Muscle of leg (tissue), 16 donors: ENCODE measurements at places on chromosomes 16 and 17. TPM values are rescaled to one million over a fixed set of nuclear protein-coding genes. Genes with fewer than 3 reads are reported as not detected.
A peak's percentile ranks its signal among the peaks of the same experiment; 100 is the strongest.

Gene CHST4
- polyA plus RNA-seq: not detected

Gene CASKIN1
- polyA plus RNA-seq: 1.7 TPM

Gene ARL17A
- polyA plus RNA-seq: 15.9 TPM

Gene NPLOC4
- polyA plus RNA-seq: 47.8 TPM

Gene ASIC2
- 0.16 TPM for polyA plus RNA-seq

Gene UNC13D
- polyA plus RNA-seq: 5.1 TPM

Gene PTX4
- polyA plus RNA-seq: 0.99 TPM

Gene TNFAIP1
- 37.1 TPM for polyA plus RNA-seq

Gene CMTM2
- polyA plus RNA-seq: 0.54 TPM

Gene MARF1
- 32.5 TPM for polyA plus RNA-seq

Gene SLC43A2
- polyA plus RNA-seq: 8.6 TPM

Gene OTOP3
- polyA plus RNA-seq: 0.89 TPM

Gene CYBC1
- polyA plus RNA-seq: 36.7 TPM

Gene SECTM1
- polyA plus RNA-seq: 3.7 TPM

Gene LRRC46
- polyA plus RNA-seq: 1.1 TPM

Gene SLC22A31
- 0.70 TPM for polyA plus RNA-seq

Gene SOX15
- polyA plus RNA-seq: 2.0 TPM

Gene OR2C1
- 0.15 TPM for polyA plus RNA-seq

DNA sequence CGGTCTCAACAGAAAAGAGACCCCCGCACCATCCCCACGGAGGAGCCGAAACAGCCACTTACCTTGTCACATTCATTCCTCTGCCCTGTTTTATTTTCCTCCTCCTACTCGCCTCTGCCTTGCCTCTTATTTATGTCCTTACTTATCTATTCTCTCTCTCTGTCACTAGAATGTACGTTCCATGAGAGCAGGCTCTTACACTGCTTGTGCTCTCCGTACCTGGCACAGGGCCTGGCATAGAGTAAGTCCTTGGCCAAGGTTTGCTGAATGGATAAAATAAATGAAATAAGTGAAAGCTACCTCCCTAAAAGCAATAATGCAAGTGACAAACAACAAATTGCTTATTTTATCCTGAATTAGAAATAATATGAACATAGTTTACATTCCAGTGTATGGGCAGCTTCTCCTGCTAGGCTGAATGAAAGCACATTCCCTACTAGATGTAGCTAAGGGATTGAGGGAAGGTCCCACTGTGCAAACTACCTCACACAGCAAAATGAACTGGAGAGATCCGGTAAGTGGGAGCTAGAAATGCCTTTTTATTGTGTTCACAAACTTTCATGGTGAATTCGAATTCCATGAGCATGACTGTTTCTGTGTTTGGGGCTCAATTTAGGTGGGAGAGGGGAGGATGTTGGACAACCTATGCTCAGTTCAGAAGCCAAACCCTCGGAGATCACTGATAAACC lies 173.1 kb downstream of the PARN start:
- no peak for DNase-seq

- DNase-seq: no peak
These were observed 29.9 kb downstream of the NKD1 start for GRCh38 chr16:50578137-50578536.

DNA sequence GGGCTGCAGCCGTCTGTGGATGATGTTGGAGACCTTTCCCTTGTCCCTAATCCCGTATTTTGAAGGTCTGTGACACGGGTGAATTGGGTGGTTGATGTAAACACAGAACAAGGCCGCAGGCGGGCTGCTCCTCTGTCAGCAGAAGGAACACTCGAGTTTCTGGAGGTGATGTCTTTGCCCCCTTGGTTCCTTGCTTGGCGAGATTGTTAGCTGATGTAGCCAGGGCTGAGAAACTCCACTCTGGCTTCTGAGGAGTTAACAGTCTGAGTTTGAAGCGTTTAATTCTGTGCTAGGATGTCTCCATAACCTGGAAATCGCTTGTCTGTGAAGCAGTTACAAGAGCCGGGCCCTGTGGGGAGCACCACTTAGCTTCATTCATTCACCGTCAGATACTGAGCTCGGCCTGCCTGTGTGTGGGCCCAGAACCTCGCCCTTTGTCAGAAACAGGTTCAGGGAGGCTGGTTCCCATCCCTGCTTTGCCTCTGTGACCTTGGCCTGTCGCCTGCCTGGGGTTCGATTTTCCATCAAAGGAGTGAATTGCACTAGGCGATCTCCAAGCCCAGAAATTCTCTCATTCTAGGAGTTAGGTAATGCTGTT lies 1.3 kb downstream of the MAPK8IP3 start:
- peak; percentile 20 for DNase-seq

DNA sequence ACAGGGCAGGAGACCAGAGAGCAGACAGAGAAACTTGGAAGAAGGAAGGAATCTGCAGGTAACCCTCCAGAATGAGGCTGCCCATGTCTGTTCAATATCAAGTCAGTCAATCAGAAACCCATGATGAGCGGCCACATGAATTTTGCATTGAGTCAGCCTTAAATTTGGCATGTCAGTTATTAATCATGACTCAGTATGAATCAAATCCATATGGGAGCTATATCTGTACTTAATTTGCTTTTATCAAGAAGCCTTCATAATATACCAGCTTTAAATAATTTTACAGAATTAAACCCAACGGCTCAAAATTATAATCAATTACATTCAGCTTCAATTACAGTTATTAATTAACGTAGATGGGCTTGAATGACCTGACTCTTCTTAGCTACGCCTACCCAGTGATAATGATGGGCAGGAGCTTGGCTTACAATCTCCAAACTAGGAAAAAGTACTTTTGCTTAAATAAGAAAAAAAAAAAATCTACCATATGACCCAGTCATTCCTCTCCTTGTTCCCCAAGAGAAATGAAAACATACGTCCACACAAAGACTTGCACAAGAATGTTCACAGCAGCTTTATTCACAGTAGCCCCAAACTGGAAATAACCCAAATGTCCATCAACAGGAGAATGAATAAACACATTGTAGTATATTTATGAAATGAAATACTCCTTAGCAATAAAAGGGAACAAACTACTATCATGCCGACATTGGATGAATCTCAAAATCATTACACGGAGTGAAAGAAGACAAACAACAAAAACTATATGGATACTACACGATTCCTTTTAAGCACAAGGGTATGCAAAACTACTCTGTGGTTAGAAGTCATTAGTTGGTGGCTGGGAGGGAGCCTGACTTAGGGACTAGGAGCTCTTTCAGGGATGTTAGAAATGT lies 48.6 kb downstream of the SLC39A11 start:
- DNase-seq: peak; percentile 51

- DNase-seq: peak; percentile 77
These were observed 19.9 kb upstream of the RAB11FIP4 start for GRCh38 chr17:31371511-31372097.

DNA sequence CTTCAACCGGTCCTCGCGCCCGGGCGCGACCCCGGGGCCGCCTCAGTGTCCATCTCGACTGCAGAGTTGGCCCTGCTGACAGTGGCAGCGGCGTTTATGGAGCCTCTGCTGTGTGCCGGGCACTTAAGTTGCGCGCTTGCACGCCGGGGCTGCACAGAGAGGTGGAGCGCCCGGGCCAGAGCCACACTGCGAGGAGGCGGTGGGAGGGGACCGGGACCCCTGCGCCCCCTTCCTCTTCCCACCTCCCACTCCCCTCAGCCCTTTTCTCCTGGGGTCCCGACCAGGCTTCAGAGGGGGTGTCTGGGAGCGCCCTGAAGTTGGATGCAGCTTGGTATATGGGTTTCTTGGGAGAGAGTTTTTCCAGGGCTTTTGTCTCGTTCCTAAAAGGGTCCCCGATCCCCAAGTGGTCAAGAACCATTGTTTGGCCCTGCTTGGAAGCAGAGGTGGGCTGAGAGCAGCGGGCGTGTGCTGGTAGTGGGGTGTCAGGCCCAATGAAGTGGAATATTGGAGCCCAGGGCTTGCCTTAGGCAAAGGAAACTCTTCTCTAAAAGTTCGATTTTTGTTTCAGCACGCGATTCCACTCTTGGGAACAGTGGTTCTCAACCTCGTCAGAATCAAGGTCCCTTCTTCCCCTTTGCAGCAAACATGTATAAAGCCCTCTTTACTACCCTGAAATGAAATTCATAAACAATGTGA lies 605 bp downstream of the MRTFB start:
- no peak for DNase-seq

DNA sequence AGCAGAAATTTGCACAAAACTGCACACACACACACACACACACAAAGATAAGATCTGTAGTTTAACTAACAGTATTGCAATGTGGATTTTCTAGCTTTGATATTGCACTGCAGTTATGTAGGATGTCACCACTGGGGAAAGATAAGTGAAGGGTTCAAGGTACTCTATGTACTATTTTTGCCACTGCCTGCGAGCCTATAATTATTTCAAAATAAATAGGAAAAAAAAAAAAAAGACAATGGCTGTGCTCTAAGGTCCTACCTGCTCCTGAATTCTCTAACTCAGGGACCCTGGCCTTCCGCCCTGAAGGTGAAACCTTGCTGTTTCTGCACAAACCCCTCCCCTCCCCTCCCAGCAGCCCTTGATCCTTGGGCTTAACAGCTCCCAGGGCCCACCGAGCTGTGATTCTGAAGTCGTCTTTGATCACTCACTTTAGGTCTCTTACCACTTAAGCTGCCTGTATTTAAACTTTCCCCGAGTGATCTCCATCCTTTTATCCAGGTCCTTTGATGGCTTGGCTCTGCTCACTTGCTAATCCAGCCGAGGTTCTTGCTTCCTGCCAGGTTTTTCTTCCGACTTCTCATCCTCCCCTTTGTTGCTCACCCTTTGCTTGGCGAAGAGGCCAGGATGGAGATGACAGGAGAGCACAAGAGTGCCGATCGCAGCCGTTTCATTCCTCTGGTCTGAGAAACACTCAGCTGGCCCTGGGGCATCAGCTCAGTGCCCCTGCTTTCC lies 37.7 kb downstream of the TMEM114 start:
- no peak for DNase-seq

- DNase-seq: no peak
These were observed 29.0 kb upstream of the PLLP start for GRCh38 chr16:57313509-57313908.

DNA sequence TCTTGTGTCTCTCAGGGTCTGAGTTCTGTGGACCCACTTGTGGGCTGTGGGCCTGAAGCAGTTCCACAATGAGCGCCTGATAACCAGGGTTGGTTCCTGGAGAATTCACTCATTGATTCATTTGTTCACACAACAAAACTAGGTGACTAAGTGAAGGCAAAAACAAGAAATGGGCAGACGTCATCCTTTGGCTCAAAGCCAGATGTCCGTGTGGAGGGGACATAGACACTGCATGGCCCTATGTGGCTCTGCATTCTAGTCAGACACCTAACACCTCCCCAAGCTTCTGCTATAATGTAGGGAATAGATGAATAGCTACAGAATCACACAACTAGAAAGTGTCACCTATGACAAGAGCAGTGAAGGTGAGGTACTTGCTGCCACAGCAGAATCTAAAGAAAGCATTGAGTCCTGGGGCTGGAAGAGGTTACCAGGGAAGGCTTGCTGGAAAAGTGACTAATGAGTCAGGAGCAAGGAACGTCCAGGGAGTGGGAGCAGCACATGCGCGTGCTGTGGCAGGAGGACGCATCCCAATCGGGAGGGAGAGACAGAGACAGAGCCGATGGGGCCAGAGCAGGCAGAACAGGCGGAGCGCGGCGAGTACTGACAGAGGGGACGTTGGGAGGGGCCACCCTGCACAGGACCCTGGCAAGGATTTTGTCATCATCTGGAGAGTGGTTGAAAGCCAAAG lies 58.9 kb downstream of the CES1 start:
- no peak for DNase-seq

- DNase-seq: no peak
These were observed 6.0 kb upstream of the RNF135 start for GRCh38 chr17:30964876-30965275.

- DNase-seq: no peak
These were observed 80.3 kb downstream of the TNRC6C start for GRCh38 chr17:78038748-78039288.

GRCh38 chr17:35011671-35012216 lies 31.4 kb downstream of the LIG3 start:
- DNase-seq: peak; percentile 37

DNA sequence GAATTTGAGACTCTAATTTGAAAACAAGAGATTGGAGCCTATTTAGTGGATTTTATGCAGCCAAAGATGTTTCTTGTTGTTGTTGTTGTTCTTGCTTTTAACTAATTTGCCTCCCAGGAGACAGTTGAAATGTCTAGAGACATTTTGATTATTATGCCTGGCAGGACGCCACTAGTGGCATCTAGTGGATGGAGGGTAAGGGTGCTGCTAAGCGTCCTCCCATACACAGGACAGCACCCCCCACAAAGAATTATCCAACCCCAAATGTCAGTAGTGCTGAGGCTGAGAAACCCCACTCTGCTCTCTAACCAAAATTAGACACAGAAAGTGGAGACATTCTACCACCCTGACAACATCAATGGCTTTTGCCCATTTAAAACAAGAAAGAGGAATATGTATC lies 15.4 kb upstream of the HSBP1 start:
- DNase-seq: no peak

- no peak for DNase-seq
These were observed 5.7 kb downstream of the TMC6 start for GRCh38 chr17:78122931-78123249.

GRCh38 chr16:67387479-67388079 lies 5.7 kb downstream of the TPPP3 start:
- DNase-seq: peak; percentile 15

DNA sequence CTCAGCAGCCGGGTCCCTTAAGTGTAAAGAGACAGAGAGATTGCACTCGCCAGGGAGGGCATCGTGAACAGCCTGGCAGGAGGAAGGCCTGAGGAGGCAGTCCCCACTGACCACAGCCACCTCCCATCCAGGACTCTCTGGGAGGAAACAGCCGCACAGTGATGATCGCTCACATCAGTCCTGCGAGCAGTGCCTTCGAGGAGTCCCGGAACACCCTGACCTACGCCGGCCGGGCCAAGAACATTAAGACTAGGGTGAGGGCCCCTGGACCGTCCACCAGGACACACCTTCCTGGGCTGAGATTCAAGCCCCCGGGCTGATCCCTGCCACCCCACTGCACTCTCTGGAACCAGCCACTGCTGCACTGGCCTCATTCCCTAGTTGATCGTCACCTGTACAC lies 14.0 kb downstream of the BTBD17 start:
- DNase-seq: no peak

DNA sequence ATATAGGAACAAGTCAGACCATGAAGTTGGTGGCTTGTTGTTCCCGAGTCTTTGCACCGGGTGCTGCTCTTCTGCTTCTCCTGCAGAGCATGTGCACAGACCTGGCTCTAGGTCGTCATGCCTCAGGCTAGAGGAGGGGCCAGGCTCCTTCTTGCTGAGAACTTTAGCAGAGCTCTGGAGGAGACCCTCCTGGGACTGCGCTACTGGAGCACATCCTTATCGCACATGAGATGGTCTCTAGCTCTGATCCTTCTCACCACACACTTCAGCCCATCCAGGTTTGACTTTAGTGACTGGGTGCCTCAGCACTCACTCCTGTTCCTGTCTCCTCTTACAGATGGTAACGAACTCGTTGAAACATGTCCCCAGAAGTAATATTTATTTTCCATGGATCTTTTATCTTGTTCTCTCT lies 14.9 kb downstream of the FOXK2 start:
- no peak for DNase-seq

GRCh38 chr16:31265329-31266245 lies 5.8 kb downstream of the ITGAM start:
- no peak for DNase-seq

- DNase-seq: peak; percentile 16
These were observed 218.0 kb downstream of the C16orf95 start for GRCh38 chr16:87098976-87099720.

- peak; percentile 34 for DNase-seq
These were observed 75.7 kb downstream of the SPAG9 start for GRCh38 chr17:51044976-51045375.

- no peak for DNase-seq
These were observed 99.5 kb upstream of the FA2H start for GRCh38 chr16:74874123-74874522.
